NCI-H1417 treated with DMSO at 0.1 percent for 48 hours (cell line): ENCODE measurements at places on chromosomes 3 and 15.

- no peak for DNase-seq
These were observed 513 bp downstream of the SS18L2 start for GRCh38 chr3:42590989-42591756.

GRCh38 chr3:440826-441225 lies 244.3 kb downstream of the CHL1 start:
- DNase-seq: no peak

DNA sequence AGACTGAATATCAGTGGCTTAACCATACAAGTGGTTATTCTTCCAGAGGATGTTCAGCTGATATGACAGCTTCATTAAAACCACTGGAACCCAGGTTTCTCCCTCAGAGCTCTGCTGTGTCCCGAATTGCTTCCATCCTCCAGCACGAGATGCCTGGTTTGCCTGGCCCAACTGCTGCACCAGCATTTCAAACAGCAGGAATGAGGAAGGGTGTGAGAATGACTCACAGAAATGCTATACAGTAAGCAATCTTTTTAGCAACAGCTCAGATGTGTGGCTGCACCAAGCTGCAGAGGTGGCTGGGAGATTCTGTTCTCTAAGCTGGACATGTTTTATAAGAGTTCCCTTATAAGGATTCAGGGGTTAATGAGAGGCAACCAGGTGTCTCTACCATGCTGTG lies 271.0 kb downstream of the GABRG3 start:
- no peak for DNase-seq

DNA sequence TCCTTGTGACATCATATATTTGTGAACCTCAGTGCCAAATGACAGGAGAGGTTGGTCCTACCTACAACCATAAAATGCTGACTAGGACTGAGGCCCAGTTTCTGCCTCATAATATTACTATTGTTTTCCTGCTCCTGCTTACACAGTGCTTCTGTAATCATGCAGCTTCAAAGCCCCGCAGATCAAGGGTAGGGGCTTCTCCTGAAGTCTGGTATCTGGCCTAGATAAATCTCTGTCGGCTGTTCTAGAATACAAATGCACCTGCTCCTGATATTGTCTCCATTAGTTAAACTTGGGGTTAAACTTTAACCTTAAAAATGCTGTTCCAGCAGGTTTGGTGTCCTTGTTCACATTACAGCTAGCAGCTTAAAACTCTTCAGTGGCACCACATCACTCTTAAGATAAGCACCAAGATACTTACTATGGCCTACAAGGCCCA lies 552.4 kb downstream of the TUSC7 start:
- no peak for DNase-seq

GRCh38 chr3:158671821-158672214 lies 630 bp downstream of the LXN start:
- no peak for DNase-seq

GRCh38 chr3:187951452-187952190 lies 202.3 kb upstream of the LPP start:
- DNase-seq: no peak

GRCh38 chr3:176916777-176917176 lies 280.5 kb downstream of the TBL1XR1 start:
- DNase-seq: peak; percentile 58

- no peak for DNase-seq
These were observed 192.6 kb upstream of the RARB start for GRCh38 chr3:25235466-25235865.

- no peak for DNase-seq
These were observed 165.0 kb downstream of the MEX3B start for GRCh38 chr15:81880833-81881232.

DNA sequence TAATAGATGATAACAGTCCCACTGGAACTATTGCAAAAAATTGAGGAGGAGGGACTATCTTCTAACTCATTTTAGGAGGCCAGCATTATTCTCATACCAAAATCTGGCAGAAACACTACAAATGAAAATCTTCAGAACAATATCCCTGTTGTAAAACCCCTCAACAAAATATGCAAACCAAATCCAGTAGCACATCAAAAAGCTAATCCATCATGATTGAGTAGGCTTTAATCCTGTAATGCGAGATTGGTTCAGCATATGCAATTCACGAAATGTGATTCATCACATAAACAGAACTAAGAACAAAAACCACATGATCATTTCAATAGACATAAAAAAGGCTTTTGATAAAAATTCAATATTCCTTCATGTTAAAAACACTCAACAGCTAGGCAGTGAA lies 23.9 kb upstream of the PLSCR2 start:
- no peak for DNase-seq

- DNase-seq: no peak
These were observed 46.0 kb downstream of the ERC2 start for GRCh38 chr3:56422316-56422715.
